ENCODE measurements at places on chromosomes 11 and 22. TPM values are rescaled to one million over a fixed set of nuclear protein-coding genes. Genes with fewer than 3 reads are reported as not detected.
A peak's percentile ranks its signal among the peaks of the same experiment; 100 is the strongest.

DNA sequence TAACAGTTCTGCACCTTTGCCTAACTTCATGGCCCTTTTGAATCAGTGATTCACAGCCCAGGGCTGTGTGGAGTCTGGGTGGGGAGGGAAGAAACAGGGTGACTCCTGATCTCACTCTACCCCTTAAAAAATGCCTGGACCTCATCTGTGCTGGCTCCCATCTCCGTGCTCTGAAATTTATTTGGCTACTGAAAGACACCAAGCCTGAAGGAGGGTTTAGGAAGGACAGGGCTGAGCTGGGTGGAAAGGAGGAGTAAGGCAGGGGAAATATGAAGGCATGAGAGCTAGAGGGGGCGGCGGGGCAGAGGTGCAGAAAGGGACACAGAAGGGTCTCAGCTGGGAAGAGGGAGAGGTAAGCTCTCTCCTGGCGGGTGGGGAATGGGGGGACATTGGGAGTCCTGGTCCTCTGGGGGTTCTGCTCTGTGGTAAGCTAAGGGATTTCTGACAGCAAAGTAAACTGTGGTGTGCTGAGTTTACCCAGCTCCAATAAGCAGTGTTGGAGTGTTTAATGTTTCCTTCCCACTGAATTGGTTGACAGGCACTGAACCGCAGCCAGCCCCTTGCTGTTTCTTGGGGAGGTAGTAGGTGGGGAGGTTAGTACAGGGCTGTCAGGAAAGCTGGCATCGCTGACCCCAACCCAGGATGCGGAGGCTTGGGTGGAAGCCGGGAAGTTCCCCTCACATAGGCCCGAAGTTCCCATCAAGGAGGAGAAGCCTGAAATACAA is 71.1 kb downstream of the RPUSD4 start:
- H3K4me3 ChIP-seq = no peak overlapping the region
- no peaks in the 10 kb centered on the region for H3K4me1 ChIP-seq
- H3K27me3 ChIP-seq = peaks cover 9% of the 10 kb centered on the region
- H3K27ac ChIP-seq = no peak overlapping the region
- no peak for DNase-seq

GRCh38 chr11:45245218-45246045 is 40.7 kb downstream of the SYT13 start:
- H3K4me3 ChIP-seq = no peak overlapping the region
- no peaks in the 10 kb centered on the region for H3K27me3 ChIP-seq
- no peak for DNase-seq
- H3K4me1 ChIP-seq = no peaks in the 10 kb centered on the region
- H3K27ac ChIP-seq = no peak overlapping the region

- no peaks in the 10 kb centered on the region for H3K27me3 ChIP-seq
- peak; percentile 68 for DNase-seq
- H3K4me3 ChIP-seq = no peak overlapping the region
- H3K36me3 ChIP-seq = peaks cover 22% of the 10 kb centered on the region
These were observed 21.0 kb downstream of the C22orf31 start for GRCh38 chr22:29040385-29041275.

DNA sequence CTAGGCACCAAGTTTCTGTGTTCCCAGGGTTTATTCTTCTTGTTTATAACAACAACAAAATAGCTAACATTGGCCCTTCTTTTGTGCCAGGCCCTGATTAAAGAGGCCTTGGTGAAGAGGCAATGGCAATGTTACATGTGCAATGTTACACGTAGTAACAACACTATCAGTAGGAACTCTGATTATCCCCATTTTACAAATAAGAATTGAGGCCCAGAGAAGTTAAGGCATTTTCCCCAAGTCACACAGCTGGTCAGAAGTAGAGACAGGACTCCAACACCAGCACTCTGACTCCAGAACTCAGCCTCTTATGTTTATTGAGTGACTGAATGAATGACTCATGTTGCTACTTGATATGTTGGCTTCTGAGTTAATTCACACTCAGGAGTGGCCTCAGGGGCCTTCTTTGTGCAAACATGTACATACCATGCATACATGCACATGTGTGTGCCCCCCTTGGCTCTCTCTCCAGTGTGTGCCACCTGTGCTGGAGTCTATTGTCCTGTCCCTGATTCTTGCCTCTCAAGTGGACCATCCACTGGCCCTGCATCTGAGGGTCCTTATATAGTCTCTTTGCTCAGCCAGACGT is 98.4 kb downstream of the TP53I11 start:
- no peaks in the 10 kb centered on the region for H3K4me1 ChIP-seq
- DNase-seq = no peak
- no peak overlapping the region for H3K27ac ChIP-seq

Gene ANGPTL5
- 0.15 TPM for total RNA-seq

Gene SEPTIN3
- total RNA-seq = not detected

Gene GNG3
- total RNA-seq = not detected

DNA sequence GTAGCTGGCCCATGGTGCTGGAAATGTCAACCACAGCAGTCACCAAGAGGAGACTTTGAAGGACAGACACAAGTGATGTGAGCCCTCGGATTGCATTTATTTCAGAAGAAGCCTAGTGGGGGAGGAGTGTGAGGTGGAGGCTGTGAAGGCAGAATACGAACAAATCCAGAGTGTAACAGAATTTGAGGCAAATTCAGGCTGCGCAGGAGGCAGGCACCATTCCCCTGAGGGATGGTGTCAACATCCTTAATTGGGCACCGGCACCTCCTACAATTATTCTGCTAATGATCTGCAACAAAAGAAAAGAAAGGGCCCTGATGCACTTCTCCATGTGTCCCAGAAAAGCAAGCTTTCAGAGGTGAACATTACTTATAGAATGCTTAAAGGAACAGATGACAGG is 32.2 kb downstream of the CWC15 start:
- no peak overlapping the region for H3K27ac ChIP-seq
- H3K4me1 ChIP-seq = peaks cover 11% of the 10 kb centered on the region
- no peak overlapping the region for H3K4me3 ChIP-seq
- no peak for DNase-seq

Gene FGF3
- not detected for total RNA-seq

DNA sequence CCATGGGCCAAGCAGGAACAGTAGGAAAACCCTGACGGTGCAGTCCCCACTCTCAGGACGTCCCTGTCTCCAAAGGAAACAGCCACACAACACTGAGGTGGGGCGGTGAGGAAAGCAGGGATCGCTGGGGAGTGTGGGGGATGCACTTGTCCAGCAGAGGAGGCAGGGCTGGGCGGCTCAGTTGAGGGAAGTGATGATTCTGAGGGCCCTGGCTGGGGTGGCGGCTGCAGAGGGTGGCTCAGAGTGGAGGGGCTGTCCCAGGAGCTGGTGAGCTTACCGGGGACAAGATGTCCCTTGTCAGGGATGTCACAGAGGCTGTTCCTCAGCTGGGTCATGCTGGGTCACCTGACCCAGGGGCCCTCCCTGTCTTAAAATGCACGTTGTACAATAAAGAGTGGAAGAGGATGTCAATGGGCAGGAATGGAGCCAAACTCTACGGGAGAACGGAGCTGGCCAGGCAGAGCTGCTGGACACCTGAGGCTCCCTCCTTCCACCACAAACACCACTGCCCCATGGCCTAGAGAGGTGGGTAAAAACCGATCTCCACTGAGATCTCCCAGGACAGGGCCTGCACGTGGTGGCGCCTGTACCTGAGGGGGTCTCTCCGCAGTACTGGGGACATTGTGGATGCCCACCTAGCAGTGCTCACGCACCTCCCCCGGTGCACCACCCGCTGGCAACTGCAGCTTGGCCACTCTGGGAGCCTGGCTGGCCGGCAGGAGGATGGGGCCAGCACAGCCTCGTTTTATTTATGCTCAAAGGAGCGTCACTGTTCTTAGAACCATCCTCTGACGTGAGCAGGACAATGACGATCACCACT is 9.7 kb upstream of the EFCAB6 start:
- no peak overlapping the region for H3K4me3 ChIP-seq
- H3K27me3 ChIP-seq = no peaks in the 10 kb centered on the region
- no peaks in the 10 kb centered on the region for H3K36me3 ChIP-seq
- no peak for DNase-seq
- no peaks in the 10 kb centered on the region for H3K4me1 ChIP-seq

Gene PNPLA5
- total RNA-seq = not detected

- no peaks in the 10 kb centered on the region for H3K4me1 ChIP-seq
- no peak overlapping the region for H3K4me3 ChIP-seq
- no peaks in the 10 kb centered on the region for H3K27me3 ChIP-seq
- DNase-seq = no peak
- no peaks in the 10 kb centered on the region for H3K36me3 ChIP-seq
These were observed 20.5 kb upstream of the SYT12 start for GRCh38 chr11:67002297-67002913.

- H3K4me1 ChIP-seq = no peaks in the 10 kb centered on the region
- no peaks in the 10 kb centered on the region for H3K27me3 ChIP-seq
- H3K4me3 ChIP-seq = no peak overlapping the region
These were observed 53.5 kb upstream of the SLC35C1 start for GRCh38 chr11:45751430-45751829.

DNA sequence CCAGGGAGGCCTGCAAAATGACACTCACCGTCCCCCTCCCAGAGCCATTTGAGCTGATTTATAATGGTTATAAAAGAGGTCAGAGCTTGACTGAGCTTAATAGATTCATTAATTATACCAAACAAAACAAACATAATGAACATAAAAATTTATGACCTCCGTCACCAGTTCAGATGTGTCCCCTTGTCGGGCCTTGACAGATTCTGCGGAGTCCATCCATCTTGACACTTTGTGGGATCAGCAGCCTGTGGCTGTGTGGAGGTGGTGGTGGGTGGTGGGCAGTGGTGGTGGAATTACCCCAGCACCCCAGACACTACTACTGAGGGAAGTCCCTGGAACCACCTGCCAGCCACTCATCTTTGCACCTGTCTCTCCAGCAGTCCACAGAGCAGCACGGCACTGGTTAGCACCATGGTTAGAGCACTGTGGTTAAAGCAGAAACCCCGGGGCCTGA is 83.5 kb downstream of the DSCAML1 start:
- DNase-seq = no peak
- H3K36me3 ChIP-seq = no peaks in the 10 kb centered on the region
- H3K27me3 ChIP-seq = peaks cover 6% of the 10 kb centered on the region

DNA sequence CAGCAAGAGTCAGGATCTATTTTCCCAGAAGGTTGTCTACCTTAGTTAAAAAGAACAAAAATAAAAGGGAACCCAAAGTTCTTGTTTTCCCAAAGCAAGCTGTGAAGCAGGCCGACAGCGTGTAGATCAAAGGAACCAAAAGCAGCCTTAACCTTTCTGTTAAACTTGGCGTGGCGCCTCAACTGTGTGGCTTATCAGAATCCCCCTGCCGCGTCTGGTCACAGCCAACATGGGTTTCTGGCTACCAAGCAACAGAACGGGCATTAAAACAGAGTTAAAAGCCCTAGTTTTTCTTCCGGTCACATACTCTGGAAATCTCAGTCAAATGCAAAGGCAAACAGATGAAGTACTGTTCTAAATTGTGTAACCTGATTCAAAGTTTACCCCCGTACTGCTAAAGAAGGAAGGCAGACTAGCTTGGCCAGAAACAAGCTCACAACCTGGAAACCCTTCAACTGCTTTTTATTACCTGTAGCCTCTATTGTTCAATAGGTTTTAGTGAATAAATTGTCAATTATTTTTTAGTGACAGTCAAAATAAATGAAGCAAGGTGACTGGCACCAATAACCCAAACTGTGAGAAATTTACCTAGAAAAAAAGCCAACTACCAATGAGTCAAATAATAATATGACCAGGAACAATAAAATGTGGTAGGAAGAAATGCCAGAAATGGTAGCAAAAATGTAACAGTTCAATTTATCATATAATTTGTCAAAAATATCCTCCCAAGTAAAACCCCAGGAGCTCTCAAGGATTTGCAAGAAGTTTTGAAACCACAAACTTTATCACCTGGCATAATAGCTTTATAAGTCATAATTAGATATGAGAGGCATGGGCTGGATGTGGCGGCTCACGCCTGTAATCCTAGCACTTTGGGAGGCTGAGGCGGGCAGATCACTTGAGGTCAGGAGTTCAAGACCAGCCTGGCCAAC is 21.4 kb downstream of the CHKA start:
- H3K36me3 ChIP-seq = no peaks in the 10 kb centered on the region
- H3K27me3 ChIP-seq = no peaks in the 10 kb centered on the region
- H3K27ac ChIP-seq = peak overlapping the region; percentile 11

DNA sequence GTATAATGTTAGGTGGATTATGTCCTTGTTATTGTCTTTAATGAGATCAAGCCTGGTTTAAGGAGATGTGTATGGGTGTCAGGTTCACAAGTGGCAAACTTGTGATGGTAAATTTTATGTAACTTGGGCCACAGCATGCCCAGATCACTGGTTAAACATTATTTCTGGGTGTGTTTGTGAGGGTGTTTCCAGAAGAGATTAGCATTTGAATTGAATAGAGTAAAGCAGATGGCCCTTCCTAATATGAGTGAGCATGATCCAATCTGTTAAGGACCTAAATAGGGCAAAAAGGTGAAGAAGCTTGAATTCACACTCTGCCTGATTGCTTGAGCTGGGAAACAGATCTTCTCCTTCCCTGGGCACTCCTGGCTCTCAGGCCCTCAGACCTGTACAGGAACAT is 20.7 kb downstream of the OR5B21 start:
- DNase-seq = no peak
- no peak overlapping the region for H3K4me3 ChIP-seq

- H3K36me3 ChIP-seq = no peaks in the 10 kb centered on the region
- no peak for DNase-seq
- H3K27ac ChIP-seq = no peak overlapping the region
- H3K4me3 ChIP-seq = no peak overlapping the region
- H3K4me1 ChIP-seq = no peaks in the 10 kb centered on the region
- H3K27me3 ChIP-seq = peaks cover 1% of the 10 kb centered on the region
These were observed 531.7 kb downstream of the BRD1 start for GRCh38 chr22:49295851-49296560.

Data from psoas muscle (tissue), 8 donors.